Forelimb muscle (tissue), 1 donor: ENCODE measurements at places on chromosomes 16 and 17.
A peak's percentile ranks its signal among the peaks of the same experiment; 100 is the strongest.

DNA sequence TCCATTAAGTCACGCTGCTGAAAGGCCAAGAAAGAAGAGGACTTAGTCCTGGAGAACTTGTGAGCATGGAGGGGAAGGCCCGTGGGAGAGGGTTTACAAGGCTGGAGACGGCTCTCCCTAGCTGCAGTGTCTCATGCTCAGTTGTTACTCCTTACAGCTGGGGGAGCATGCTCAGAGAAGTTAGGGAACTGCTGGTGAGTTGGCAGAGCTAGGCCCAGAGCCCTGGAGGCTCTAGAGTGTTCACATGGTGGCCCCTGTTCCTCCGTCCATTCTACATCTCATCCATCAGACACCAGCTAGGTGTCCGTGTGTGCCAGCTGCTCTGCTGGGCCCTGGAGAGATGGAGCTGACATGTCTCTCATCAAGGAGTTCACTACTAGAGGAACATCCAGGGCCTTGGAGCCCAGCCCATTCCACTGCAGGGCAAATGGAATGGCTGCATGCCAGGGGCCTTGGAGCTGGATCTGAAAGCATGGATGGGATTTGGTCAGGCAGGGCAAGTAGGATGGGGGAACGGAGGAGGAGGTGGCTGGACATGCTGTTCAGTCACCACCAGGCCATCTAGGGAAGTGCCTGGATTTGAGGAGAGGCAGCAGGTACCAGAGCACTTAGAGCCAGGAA is 6.3 kb downstream of the XYLT2 start:
- no peak for DNase-seq

DNA sequence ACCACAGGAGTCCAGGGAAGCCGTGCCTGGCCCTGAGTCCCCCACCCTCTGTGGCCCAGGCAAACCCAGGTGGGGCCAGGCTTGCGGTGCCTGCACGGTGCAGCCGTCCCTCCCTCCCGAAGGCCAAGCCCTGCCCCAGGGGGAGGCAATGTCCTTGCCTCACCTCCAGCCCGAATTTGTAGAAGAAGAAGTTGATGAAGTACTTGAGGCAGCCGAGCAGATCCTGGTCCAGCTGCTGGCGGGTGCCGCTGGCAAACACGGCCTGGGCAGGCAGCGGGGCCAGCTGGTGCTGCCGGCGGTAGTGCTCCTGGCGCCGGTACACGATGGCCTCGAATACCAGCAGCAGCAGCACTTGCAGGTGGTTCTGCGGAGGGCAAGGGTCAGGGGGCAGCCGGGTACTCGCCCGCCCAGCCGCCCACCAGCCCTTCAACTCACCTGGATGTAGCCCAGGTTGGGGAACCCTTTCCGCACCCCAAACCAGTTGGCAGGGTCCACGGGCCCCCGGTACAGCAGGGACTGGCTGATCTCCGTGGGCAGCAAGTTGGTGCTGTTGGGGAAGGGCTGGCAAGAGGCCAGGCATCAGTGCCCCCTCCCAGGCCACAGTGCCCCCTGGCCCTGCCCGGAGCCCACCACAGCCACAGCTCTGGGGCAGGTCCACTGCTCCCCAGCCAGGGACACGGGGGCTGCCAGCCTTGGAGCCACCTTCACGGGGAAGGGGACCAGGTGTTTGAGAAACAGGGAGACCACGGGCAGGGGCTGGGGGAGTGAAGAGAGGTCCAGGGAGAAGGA is 26.1 kb downstream of the CTU2 start:
- DNase-seq, result no peak

GRCh38 chr17:1009229-1010085 is 12.5 kb downstream of the TIMM22 start:
- DNase-seq, result no peak

DNA sequence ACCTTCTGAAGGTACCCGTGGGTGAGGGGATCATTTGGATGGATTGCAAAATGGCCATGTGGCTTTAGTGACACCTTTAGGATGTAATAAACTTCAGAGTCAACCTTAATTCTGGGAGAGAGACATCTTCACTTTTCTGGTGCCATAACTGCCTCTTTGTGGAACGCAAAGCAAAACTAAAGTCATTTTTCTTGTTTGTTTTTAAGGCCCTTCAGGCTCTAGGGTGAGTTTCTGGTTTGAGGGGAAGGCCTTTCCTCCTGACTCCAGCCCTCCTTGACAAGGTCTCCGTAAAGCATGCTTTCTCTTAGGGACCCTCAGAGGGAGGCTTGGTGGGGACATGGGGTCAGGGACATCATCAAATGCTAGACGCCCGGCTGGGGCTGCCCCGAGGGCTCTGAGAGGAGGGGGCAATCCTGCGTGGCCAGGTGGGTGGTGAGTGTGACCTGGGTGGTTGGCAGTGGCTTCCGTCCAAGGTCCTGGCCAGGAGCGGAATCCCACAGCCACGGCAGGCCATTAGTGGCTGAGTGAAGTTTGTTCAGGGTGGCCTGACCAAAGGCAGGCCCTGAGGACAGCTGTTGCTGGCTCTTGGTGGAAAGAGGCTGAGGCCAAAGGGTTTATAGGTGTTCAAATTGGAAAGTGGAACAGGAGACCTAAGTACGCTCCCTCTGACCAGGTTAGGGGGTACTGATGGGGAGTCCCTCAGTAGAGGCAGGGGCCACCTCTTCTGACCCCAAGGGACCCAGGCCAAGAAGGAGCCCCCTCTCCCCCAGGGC is 112.2 kb downstream of the METRNL start:
- no peak for DNase-seq

GRCh38 chr16:24844101-24845030 is 1.4 kb upstream of the SLC5A11 start:
- DNase-seq, result no peak

GRCh38 chr17:14746822-14747602 is 446.1 kb downstream of the HS3ST3B1 start:
- no peak for DNase-seq

- DNase-seq, result no peak
These were observed 80.6 kb downstream of the TUBD1 start for GRCh38 chr17:59812139-59812538.

DNA sequence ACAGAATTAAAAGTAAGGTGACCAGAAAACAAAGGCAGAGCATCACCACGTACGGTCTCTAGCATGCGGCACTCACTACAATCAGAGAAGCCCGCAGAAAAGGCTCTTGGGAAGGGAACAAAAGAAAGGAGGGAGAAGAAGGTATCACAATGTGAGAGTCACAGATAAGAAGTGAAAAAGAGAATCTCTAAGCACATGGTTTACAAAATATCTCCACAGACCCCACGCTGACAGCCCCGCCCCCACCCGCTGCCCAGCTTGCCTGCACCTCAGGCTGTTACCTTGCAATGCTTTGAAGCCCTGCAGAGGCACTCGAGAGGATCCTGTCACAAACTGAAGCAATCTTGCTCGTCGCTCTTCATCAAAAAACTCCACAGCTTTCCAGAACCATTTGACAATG is 40.5 kb downstream of the CEP95 start:
- DNase-seq, result no peak

DNA sequence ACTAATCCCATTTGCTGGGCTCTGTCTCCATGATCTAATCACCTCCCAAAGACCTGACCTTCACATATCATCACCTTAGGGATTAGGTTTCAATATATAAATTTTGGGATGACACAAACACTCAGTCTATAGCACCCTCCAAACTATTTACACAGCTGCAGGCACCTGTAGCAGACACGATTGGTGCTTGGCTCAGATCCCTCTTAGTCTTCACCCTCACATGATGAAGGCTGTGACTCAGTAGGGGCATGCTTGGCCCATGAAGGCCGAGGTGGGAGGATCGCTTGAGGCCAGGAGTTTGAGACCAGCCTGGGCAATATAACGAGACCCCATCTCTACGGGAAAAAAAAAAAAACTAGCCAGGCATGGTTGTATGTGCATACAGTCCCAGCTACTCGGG is 73.5 kb downstream of the HS3ST2 start:
- DNase-seq, result no peak

DNA sequence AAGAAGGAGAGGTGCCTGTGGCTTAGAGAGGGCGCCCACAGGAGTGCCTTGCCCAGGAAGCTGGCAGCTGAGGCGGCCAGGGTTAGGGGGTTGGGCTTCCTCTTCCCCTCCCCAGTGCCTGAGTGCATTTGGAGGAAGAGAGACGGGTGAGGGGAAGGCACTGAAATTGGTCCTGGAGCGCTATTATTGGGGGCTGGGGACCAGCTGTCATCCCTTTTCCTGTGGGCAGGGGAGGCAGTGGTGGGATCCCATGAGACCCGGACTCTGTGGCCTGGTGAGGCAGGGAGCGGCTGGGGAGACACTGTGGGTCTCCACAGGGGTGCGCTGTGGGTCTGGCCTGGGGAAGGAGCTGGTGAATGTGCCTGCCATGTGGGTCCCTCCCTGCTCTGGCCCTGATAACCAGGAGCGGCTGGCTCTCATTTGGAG is 259.7 kb downstream of the SEC14L1 start:
- no peak for DNase-seq

DNA sequence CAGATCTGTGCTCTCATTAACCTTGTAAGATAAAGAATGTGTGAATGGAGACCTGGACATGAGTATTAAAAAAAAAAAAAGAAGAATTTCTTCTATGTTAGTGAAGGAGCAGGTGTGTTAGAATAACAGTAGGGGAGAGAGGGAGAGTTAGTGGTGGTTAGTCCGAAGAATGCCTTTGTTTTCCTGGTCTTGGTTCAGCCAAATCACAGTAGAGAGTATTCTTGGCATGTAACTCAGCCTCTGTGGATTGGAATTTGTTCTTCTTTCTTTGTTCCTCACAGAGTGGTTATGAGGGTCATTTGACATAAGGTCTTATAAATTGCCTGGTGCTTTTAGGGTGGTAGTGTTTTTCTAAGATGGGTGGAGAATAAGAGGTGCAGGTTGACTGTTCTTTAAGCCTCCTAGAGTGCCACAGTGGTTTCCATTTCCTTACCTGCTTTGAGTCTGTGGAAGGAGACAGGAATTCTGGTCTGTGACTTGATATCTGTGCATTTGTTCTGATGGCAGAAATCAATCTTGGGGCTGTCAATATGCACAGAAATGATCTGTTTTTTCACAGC is 17.6 kb downstream of the NUP93 start:
- no peak for DNase-seq

- DNase-seq, result no peak
These were observed 95.5 kb downstream of the GNAO1 start for GRCh38 chr16:56286809-56287208.

DNA sequence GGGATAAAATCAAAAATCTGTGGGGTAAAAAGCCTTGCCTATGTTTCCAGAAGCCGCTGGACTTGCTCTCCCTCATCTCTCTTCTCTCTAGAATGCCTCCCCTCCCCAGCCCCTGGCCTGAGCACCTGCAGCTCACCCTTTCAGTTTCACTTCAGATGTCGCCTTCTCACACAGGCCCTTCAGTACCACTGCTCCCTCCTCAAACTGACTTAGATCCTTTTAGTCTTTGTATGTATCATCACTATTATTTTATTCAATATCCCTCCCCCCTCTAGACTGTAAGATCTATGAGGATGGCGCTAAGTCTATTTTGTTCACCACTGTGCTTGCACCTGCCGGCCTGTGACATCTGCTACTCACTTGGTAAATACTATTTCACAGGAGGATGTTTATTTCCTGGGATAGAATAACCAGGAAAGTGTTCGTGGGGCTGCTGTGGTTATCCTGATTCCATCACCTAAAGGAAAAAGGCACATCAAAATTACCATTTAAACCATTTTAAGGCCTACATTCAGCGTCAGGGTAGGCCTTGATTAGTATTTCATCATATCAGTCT is 122.3 kb downstream of the MRTFB start:
- no peak for DNase-seq

DNA sequence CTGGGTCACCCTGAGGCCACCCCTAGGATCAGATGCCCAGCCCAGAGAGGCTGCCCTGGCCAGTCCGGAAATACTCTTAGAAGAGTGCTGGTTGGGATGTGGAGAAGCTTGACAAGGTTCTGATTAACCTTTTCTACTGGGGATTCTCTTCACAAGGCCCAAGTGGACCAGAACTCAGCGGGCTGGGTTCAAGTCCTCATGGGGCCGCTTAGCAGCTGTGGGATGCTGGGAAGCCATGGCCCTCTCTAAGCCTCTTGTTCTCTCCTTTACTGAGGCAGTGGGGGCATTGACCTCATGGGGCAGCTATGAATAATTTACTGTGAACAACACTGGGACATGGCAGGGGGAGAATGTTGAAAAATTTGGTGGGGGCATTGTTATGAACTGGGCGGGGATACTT is 92.8 kb downstream of the CYLD start:
- no peak for DNase-seq

GRCh38 chr16:86429663-86430062 is 80.7 kb upstream of the FOXF1 start:
- DNase-seq, result no peak

GRCh38 chr17:49910094-49910857 is 58.7 kb upstream of the DLX4 start:
- no peak for DNase-seq

DNA sequence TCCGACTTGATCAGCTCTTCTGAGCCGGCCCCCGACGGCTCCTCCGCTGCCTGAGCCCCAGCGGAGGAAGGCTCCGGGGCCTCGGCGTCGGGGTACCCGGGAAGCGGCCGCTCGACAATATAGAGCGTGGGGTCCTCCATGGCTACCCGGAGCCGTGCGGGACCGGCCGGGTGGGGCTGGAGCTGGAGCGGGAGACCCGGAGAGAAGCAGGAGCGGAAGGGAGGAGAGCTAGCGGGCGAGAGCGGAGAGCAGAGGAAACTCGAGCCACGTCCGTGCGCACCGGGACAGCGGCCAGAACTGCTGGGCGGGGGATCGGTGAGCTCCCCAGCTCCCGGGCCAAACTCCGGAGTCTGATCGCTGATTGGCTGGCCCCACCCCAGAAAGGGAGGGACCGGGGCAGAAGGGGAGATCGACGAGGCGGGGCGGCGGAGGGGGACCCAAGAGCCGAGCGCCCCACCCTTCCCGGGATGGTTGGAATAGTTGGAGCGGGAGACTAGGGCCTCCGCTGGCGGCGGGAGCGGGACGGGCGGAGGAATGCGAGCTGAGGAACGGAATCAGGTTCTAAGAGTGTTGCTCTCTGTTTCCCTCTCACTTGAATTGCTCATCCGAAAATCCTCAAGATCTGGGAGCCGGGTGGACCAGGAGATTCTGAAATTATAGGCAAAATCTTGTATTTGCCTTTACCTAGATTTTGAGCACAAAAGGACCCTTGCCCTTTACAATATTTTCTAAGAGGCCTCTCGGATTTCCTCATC is at the start of gene CAVIN1:
Gene CAVIN1 (minus strand): TSS at position 299 of the 755 bp plus-strand sequence. CDS start 159 bp downstream, at position 140.
- peak; percentile 87 for DNase-seq

- no peak for DNase-seq
These were observed 30.5 kb downstream of the CDH13 start for GRCh38 chr16:82657239-82657638.

DNA sequence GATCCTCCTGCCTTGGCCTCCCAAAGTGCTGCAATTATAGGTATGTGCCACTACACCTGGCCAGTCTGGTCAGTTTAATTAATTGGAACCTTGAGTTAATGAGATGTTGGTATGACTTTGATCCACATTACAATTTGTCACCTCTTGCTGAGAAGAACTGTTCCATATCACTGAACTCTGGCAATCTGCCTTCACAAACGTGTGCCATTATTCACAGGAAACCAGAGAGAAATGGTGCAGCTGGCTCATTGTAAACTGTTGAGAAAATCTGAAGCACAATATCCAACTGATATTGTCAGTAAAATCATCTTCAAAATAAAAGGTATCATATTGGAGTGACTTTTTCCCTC is 39.3 kb upstream of the YPEL2 start:
- DNase-seq, result no peak

- no peak for DNase-seq
These were observed 8.5 kb upstream of the WNT9B start for GRCh38 chr17:46842835-46843234.

GRCh38 chr17:57600074-57600473 is 145.0 kb downstream of the CCDC182 start:
- DNase-seq, result no peak

- DNase-seq, result no peak
These were observed 27.7 kb upstream of the GOSR1 start for GRCh38 chr17:30449480-30449879.

GRCh38 chr17:17567631-17568030 is 23.9 kb downstream of the PEMT start:
- no peak for DNase-seq
